Upper lobe of right lung (tissue), 1 donor: ENCODE measurements at places on chromosomes 7 and 10.

GRCh38 chr7:92697414-92697813, 107.2 kb upstream of the FAM133B start:
- no peak for DNase-seq

GRCh38 chr10:71696628-71697326, 22.8 kb downstream of the C10orf105 start:
- peak; percentile 83 for DNase-seq

GRCh38 chr7:131115340-131115739, 212.3 kb upstream of the MKLN1 start:
- no peak for DNase-seq

DNA sequence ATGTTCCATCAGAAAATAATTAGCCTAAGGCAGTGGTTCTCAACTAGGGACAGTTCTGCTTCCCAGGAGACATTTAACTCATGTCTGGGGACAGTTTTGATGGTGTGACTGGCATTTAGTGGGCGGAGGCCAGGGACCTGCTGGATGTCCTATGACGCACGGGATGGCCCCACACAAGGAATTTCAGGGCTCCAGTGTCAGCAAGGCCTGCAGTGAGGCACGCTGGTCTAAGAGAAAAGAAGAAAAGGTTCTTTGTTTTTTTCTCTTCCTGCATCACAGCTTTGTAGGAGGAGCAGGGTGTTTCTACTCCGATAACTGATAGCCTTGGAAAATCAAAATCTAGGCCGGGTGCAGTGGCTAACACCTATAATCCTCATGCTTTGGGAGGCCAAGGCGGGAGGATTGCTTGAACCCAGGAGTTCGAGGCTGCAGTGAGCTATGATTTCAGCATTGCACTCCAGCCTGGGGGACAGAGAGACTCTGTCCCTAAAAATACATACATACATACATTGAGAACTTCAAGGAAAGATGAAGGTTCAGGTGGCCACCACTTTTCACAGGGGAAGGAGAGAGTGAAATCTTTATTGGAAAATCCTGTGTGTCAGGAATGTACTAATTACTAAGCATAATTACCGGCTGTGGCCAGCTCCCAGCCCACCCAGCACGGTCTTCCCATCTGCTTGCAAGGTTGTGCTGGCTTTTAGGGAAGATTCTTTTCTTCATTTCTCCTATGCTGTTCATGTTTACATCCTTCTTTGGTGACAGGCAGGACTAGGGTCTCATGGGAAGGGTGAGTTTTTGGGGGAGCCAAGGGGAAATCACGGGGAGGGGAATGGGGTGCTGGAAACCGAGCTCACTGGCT, 150.4 kb downstream of the ACTR3B start:
- DNase-seq, result no peak

- no peak for DNase-seq
Measured at GRCh38 chr10:64041989-64042490, 520.8 kb downstream of the REEP3 start.

- no peak for DNase-seq
Measured at GRCh38 chr10:7102557-7103349, 308.1 kb downstream of the SFMBT2 start.

- no peak for DNase-seq
Measured at GRCh38 chr10:21379143-21379542, 146.3 kb downstream of the SKIDA1 start.

GRCh38 chr7:78134256-78134655, 335.7 kb downstream of the PHTF2 start:
- DNase-seq, result no peak

DNA sequence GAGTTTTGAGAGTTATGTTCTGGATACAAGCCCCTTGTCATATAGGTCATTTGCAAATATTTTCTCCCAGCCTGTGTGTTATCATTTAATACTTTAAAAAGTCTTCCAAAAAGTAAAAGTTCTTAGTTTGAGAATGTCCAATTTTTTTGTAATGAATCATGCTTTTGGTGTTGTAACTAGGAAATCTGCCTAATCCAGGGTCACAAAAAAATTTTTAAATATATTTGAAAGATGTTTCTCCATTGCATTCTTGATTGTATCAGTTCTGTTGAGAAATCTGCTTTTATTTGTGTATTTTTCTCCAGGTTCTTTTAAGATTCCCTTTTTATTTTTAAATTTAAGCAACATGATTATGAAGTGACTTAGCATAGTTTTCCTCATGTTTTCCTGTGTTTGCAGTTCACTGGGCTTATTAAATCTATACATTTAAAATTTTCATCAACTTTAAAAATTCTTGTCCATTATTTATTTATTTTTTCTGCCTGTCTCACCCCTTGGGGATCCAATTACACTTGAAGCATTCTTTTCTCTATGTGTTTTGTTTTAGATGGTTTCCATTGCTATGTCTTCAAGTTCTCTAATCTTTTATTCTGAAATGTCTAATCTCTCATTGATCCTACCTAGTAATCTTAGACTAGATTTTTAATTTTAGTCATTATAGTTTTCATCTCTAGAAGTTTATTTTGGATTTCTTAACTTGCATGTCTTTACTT, 47.0 kb downstream of the CCDC71L start:
- DNase-seq, result no peak

DNA sequence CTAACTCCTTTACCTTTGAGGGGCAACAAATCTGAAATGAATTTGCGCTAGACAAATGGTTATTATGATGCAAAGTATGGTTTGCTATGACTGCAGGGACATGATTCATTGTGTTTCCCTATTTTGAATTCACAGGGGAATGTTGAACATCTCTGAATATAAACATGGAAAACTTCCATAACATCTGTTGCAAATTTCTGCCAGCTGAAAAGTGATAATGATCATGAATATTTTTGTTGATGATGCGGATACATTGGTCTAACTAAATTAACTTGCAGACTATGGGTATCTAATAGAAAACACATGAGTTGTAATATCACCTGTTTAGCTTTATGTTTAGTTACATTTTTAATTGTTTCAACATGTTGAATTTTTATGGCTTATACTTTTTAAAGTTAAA, 1325.5 kb downstream of the REEP3 start:
- no peak for DNase-seq

DNA sequence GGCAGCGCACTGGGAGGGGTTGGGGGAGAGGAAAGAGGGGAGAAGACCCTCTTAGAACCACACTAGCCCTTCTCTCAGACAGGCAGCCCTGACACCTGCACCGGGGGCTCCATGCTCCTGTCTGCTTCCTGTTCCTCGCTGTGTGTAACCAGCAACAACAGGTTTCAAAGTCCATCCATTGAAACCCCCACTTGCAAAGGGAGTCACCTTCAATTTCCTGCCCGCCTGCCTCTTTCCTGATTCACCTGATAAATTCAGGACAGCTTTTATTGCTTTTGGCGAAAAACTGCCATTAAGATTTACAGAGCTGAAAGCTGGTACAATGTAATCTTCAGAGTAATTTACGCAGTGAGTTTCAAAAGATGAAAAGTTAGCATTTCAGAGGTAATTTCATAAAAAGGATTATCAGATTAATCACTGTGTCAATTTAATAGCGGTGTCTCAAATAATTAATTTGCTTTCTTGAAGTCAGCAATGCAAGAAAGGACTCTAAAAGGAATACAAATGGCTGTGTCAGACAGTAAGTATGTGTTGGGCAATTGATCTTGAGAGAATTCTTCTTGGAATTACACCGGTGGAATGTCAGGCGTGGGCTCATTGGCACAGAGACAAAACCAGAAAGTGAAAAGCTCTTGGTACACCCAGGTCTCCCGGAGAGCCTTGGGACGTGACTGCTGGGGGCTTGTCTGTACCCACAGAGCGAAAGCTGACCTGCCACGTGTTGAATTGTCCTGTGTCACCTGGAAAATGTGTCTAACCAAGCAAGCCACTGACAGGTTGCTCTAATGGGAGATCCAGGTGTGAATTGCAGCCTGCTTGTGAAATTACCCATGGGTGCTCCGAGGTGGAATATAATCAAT, 60.7 kb downstream of the TMEM209 start:
- DNase-seq, result peak; percentile 68

GRCh38 chr10:34815185-34816084, at the start of gene PARD3:
PARD3 (minus strand) TSS chr10:34815296; CDS start chr10:34814995, 301 bp downstream.
- peak; percentile 86 for DNase-seq

DNA sequence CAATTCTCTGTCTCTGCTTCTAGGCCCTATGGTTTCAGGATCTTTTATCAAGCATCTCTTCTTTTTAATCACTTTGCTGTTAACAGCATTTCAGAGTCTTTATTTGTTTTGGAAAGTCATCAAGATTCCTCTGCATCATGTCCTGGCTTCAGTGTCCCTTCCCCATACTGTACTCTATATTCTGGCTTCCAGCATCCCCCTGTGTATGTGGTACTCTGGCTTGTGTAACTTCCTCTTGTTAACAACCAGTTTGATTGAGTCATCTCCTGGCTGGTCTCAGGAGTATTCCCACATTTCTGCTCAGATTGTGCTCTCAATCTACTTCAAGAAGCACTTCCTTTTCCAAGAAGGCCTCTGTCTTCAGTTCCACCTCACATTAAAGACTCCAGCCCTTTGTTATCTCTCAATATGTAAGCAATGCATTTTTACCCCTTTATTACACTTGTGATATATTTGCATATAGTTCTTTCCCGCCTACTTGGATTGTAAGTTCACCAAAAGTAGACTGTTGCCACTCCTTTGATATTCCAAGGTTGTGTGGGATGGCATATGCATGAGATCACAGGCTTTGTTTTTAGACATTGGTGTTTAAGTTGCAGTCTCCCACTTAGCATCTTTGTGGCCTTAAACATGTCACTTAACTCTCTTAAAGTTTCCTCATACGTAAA, 15.1 kb upstream of the ATE1 start:
- DNase-seq, result no peak

GRCh38 chr7:152459724-152460251, 24.0 kb upstream of the KMT2C start:
- DNase-seq, result peak; percentile 68

DNA sequence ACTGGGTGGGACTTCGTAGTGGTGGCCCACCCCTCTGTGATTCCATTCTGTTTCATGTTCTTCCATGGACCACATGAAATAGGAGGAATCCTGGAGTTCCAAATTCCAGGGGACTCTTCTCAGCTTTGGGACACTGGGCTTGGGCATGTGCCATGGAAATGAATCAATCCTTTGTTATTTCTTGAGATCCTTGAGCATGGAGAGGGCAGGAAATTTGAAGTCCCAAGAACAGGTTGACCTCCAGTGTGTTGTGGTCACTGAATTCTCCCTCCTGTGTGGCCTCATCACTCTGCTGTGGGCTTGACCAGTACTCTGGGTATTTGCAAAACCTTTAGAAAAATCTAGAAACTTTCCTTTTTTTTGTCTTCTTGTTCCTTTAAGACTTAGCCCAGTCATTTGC, 22.7 kb downstream of the TACR2 start:
- DNase-seq, result no peak

- peak; percentile 73 for DNase-seq
Measured at GRCh38 chr7:108570146-108570755, 577 bp downstream of the DNAJB9 start.

DNA sequence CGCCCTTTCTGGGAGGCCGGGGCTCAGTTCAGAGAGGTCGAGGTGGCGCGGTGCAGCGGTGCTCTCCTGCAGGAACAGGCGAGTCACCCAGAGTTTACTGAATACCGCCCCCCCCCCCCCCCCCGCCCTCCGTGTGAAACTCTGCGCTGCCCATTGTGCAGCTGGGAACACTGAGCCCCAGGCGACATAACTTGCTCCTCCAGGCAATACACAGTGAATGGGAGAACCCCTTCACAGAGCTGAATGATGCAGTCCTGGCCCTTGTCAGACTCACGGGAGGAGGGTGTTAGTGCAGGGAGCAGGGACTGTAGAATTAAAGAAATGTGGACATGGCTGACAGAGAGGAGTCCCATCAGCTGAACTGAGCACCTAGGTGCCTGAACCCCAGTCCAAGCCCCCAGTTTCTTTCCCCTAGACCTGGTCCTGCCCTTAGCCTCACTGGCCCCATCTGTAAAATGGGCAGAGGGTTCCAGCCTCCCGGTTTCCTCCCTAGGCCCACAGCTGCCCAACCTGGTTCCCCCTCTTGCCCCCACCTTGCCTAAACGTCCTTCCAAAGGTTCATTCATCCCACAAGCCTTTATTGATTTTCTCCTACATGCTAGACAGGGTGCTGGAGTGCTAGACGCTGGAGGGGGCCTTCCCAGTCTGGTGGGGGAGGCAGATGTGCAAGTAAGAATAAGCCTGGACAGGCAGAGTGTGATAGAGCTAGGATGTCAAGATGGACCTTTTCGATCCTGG, 869 bp upstream of the LOXL4 start:
- no peak for DNase-seq

- no peak for DNase-seq
Measured at GRCh38 chr7:29636009-29636351, 72.3 kb downstream of the PRR15 start.

DNA sequence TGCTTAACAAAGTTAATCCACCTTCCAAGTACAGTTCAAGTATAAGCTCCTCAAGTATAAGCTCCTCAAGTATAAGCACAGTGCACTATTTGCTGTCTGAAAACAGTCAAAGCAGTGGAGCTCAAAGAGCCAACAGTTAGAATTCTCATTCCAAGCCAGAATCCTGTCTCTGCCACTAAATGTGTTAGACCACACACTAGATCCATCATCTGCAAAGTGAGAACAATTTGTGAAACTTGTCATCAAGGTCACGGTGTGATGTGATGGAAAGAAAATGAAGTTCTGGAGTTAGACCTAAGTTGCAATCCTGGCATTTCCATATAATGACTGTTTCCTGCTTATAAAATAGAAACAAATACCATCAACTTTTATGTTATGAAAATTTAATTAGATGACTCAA, 602.5 kb downstream of the TNS3 start:
- DNase-seq, result no peak

- no peak for DNase-seq
Measured at GRCh38 chr10:114815791-114816190, 5.8 kb upstream of the FHIP2A start.

DNA sequence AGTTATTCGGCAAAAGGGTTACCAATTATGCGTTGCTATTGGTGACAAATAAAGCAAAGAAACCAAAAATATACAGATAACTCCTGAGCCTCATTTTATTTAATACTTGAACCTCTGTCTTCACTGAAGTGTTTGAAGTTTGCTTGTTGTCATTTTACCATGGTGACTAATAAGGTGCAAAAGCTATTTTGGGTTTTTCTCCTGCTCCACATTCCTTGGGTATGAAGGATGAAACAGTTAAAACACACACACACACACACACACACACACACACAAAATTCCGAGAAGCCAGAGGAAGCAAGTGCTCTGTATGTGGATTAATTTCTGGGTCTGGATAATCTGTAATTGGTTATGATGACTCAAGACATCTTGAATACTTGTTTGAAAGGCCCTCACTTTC, 246.5 kb downstream of the COBL start:
- no peak for DNase-seq

DNA sequence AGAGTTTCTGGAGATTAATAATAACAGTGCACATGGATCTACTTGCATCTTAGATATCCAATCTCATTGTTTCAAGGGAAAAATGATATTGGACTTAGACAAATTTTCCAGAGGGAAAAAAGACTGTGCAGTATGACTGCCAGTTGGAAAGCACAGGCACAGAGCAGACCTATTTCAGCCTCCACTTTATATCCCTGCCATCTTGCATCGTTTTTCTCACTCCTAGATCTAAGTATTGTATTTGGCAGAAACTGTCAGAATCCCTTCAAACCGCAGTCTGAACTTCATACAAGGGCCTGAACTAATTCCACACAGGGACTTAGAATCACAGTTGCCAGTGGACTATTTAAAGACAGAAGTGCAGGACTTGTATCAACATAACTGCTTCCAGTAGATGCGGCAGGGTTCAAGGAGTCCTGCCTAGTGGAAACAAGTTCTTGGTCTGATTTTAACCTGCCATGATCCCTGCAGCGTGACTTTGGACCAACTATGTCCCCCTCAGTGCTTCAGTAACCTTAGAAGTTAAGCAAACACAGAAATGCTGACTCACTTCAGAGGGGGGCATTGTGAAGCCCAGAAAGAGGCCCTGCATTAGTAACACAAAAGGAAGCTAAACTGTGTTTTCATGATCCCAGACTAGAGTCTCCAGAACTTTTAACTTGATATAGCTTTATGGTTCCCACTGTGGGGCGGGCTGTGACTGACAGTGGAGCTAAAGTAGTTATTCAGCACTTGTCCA, 95.7 kb upstream of the PALS2 start:
- DNase-seq, result no peak
